Stimulated activated CD4-positive, alpha-beta T cell treated with anti-CD3 and anti-CD28 coated beads, Interleukin-15, amount 100 ng/mL, for 24 hours (primary cell): ENCODE measurements at places on chromosomes 3 and 15.

DNA sequence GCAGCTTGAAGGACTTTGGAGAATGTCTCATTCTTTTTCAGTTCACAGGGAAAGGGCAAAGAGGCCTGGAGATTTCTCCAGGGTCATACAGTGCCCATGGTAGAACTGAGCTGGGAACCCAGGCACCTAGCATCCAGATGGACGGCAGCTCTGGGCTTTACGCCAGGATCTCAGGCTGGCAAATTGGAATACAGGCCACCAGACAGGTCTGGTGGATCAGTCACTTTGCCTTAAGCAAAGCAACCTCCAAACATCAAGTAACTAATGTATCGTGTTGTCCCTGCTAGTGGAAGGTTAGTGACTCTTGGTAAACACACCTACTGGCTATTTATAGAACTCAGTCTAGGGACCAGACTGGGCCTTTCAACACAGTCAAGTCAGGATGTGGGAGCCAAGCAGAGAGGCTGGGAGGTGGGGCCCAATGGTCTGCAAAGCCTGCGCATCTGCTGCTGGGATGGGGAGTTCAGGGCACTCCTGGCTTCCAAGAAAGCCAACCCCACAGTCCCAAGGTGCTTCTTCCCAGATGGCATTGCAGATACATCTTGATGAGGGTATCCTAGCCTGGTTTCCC, 30.2 kb downstream of the RPLP1 start:
- DNase-seq = no peak

- DNase-seq = no peak
These were observed 5.0 kb upstream of the KBTBD8 start for GRCh38 chr3:66993082-66993481.

DNA sequence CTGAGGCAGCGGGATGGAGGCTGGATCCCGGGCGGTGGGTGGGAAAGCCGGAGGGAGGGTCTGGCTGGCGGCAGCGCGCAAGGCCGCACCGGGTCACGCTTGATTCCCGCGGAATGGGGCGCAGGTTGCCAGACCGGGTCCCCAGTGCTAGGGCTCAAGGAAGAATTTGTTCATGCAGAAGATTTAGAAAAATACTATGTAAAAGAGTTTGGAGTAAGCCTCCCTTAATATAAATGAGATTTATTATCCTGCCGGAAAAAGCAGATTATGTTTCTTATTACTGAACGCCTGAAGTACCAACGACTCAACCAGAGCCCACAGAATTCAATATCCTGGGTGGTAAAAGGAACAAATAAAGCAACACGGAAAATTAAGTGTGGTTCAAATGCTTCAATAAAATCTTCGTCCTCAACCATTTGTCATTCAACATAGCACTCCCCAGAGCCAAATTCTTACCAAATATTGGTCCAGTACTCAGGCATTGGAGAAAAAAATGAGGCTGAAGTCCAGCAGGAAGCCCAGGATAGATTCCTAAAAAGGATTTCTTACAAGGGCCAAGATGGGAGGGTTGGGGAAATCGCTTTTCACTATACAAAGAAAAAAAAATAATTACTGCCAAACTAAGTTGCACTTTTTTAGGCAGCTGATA, 1.2 kb upstream of the ZBTB20 start:
- no peak for DNase-seq

GRCh38 chr15:76912430-76912829, 7.3 kb upstream of the SCAPER start:
- DNase-seq = no peak

DNA sequence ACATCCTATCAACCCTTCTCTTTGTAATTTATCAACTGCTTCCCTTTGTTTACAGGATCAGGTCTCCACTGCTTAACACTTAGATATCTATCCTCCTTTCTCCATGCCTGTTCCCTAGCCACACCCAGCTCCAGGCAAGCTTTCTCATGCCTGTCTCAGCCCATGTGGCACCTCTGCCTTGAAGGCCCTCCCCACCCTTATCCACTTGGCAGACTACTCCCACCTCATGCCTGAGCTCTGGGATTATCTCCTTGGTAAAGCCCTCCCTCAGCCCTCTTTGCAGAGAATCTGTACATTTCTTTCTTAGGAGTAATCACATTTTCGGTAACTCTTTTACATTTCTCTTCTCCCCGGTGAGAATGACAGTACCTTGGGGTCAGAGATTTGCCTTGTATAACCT, 96.0 kb downstream of the ATP1B3 start:
- DNase-seq = no peak

DNA sequence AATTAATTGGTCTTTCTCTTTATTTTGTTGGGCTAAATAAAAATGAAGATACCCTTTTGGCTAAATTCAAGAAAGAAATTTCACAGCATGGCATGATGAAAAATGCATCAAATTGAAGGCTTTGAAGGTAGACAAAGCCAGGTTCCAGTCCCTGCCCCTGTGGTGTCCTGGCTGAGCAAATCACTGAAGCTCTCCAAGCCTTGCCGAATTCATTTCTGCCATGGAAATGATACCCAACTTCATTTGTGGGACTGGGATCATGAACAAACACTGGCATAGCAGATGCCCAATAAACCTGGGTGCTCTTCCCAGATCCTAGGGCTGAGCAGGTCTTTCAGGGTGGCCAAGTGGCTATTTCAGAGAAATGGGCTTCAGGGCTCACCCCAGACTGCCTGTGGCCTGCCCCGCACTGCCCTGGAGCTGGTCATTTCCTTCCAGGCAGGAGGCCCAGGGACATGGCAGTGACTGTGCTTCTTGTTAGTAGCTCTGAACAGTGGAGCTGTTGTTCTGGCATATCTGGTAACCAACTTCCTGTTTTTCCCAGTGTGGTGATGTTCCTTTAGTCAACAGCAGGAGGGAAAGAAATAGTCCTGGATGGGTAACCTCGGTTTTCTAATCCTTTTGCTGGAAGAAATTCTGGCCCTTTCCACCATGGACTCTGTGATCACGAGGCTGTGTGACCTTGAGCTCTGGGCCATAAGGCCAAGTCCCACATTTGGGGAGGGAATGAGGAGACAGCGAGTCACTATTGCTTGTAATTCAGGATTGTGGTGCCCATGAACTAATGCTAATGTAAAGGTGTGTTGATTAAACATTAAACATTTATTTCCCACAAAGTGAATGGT, 47.6 kb downstream of the CTDSPL start:
- DNase-seq = no peak

- no peak for DNase-seq
These were observed 687.0 kb upstream of the NECTIN3 start for GRCh38 chr3:110384601-110385000.

- no peak for DNase-seq
These were observed 136.4 kb upstream of the IQSEC1 start for GRCh38 chr3:13209634-13209997.

GRCh38 chr15:33104212-33104611, 90.3 kb downstream of the FMN1 start:
- DNase-seq = peak; percentile 37

DNA sequence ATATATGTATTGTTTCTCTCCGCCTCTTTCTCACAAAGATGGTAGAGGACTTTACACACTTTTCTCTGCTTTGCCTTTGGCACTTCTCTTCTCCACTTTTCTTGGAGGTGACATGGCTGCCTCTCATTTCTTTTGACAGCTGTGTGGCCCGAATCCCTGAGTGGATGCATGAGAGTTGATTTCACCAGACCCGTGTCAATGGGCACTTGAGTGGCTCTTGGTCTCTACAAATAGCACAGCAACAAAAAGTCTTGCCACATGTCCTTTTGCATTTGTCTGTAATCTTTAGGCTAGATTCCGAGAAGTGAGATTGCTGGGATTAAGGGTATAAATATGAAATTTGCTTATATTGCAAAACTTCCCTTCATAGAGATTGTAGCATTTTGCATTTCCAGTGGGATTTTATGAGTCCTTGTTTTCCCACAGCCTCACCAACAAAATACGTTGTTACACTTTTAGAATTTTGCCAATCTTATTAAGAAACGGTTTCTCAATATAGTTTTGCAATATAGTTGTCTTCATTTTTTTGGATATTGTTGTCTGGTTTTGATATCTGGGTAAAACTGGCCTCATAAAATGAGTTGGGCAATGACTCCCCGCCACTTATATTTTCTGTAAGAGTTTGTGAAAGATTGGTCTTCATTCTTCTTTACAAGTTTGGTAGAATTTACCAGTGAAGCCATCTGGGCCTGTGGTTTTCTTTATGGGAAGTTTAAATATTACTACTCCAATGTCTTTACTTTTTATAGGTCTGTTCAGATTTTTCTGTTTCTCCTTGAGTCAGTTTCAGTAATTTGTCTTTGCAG, 5.2 kb upstream of the TRPM1 start:
- no peak for DNase-seq

DNA sequence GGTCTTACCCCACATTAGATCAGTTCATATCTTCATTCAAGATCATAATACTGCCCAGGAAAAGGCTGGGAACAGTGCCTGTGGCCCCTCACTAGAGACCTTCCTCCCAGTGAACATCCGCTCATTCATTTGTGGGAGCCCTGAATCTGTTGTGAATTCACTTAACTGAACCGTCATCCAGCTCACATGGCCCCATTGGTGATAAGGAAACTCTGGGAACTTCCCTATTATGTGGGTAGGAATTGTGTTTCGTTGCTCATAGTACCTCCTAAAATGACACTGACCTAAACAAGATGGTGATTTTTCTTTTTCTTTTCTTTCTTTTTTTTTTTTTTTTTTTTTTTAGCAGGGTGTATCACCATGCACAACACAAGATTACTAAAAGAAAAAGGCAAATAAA, 6.8 kb upstream of the MESP2 start:
- no peak for DNase-seq

GRCh38 chr3:181691901-181692300, 19.8 kb upstream of the SOX2 start:
- no peak for DNase-seq

GRCh38 chr15:61651267-61651666, 409.0 kb downstream of the VPS13C start:
- no peak for DNase-seq

GRCh38 chr3:51937611-51938450, 3.9 kb downstream of the RRP9 start:
- no peak for DNase-seq

DNA sequence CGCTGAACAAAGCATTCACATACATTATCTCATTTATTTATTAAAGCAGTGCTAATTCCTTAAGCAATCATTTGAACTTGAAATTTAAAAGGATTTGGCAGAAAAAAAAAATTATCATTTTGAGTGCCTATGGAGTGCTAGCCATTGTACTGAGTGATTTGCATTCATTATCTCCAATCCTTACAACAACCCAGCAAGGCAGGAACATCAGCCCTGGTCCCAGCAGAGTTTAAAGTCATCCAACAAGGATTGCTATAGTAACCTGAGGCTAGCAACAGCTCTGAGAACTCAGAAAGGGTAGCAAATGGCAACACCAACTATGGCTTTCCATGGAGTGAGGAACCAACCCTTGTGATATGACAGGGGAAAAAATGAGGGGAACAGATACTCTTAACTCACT, 237.6 kb upstream of the SETMAR start:
- no peak for DNase-seq

DNA sequence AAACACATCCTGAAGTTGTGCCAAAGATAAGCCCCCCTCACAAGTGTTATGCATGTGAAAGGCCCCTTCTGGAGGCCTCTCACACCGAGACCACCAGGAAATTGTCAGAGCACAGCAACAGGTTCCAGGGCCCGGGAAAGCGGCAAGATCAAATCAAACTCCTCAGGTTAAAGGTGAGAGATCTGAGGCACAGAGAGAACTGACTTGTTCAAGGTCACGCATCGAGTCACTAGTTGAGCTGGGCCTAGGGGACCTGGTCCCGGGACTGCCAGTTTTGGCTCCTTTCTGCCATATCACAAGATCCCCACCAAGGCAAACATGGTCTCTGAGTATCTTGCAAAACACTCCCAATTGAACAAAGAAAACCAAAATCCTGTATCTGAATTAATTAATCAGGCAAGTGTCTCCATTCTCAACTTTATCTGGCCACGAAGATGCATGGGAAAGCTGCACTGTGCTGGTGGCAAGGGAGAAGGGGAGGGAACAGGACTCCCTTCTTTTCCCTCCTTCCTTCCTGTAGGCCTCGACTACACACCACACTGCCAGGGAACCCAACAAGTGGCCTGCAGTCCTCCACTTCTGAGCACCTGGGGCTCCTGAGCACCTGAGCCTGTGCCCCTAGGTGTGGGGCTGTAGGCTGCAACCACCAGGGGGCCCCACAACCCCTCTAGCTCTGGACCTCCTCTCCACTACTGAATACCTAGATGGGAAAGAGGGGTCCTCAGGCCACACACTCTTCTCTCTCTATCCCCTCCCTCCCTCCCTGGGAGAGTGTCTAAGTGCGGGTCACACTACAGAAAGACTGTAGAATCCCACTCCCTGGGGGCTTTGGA, 37.3 kb downstream of the ANP32A start:
- peak; percentile 63 for DNase-seq

DNA sequence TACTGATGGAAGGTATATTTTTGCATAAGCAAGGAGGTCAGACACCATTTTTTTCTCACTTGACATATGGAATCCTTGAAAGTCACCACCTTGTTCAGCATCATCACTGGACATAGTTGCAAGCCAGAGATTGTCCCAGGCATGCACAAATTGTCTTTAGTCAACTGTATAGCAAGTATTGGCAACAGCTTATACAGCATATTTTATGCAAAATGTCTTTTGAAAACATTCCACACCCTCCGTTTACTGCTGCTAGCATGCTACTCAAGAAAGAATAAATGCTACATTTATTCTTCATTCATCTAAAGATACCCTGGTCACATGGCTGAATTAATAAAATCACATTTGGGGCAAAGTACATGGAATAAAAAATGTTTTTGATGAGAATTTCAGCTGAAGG, 168.5 kb upstream of the DCBLD2 start:
- DNase-seq = no peak

DNA sequence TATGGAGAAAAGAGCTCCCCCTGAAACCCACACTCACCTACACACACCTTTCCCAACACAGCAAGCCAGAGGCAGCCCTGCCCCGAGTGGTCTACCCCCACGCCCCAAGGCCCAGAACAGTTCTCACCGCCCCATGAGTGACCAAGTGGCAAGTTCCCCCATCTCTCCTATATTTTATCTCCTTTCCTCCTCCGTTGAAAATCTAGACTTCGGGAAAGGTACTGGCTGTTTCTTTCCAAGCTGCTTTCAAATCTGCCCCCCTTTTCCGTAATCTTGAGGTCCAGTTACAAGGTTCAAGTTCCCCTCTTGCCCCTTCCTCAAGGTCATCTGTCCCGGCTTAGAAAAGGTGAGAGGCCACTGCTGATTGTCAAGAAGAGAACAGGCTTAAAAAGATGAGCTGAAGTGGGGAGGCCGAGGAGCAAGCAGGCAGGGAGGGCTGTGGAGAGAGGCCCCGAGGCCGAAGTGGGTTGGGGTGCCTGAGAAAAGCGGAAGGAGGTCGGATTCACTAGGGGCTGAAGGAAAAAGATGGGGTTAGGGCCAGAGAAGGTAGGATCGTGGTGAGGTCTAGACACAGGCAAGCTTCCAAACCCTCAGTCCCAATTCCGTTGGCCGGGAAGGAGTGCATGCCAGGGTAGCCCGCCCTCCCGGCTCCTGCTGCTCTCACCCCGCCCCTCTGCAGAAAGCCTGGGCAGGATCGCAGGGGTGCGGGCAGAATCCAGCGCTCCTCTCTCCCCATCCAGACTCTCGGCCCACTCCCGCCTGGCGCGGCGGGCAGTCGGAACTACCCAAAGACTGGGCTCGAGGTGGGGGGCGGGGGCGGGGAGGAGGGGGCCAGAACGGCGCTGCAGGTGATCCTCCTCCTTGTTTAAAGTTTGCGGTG, 1.7 kb downstream of the SEMA5B start:
- DNase-seq = peak; percentile 4

GRCh38 chr15:96014939-96015338, 315.6 kb upstream of the NR2F2 start:
- no peak for DNase-seq
